Ascending aorta (tissue), 2 donors: ENCODE measurements at places on chromosomes 1 and 21. TPM values are rescaled to one million over a fixed set of nuclear protein-coding genes. Genes with fewer than 3 reads are reported as not detected.

IGFN1 gene
- total RNA-seq = not detected

- DNase-seq = no peak
Observed at GRCh38 chr1:107794571-107794970, 170.4 kb downstream of the VAV3 start.

DNA sequence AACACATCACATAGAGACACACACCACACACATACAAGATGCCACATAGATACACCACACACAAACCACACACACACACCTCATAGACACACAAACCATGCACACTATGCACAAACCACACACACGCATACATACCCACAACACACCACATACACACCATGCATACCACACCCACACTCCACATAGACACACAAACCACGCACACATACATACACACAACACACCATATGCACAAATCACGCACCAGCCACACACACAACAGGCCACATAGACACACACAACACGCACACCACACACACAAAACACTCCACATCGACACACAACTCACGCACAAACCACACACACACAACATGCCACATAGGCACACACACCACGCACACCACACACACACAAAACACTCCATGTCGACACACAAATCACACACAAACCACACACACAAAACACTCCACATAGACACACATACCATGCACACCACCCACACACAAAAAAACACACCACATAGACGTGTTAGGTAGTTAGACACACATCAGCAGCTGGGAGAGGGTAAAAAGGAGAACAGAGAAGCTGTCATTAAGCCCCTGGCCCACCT is 49.5 kb upstream of the SLC19A1 start:
- no peak for DNase-seq

GRCh38 chr21:36183144-36183795 is 26.6 kb downstream of the DOP1B start:
- DNase-seq = no peak

SEC16B gene
- 8.6 TPM for total RNA-seq

DNA sequence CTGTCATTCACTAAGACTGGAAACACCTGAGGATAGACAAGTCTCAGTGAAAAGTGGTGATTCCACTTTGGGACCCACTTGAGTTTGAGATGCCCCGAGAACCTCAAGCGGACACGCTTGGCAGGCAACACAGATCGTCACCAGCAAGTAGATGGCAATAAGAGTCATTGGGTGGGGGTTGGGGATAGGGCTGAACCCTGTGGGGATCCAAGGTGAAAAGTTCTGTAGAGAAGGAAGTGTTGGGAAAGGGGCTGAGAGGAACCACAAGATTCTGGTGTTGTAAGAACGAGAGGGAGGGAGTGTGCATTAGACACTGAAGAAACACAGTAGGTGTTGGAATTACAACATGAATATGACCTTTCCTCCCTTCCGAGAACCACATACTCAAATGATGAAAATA is 45.4 kb upstream of the TDRD10 start:
- no peak for DNase-seq

DNA sequence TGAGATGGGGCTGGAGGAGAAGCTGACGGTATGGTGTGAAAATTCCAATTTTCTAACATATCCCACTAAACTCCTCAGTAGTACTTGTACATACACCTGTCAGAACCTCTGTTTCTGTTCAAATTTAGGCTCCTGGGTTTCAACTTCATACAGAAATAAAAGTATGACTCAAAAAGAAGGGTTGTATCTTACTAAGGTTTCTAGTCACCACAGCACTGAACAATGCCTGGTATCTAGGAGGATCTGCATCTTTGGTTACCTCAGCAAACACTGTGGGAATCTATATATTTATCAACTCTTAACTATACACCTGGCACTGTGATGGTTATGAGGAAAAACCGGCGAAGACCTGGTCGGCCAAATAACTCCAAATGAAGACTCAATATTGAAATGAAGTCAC is 13.8 kb downstream of the RBM34 start:
- DNase-seq = no peak

MLLT11 gene
- 3.6 TPM for total RNA-seq

DNA sequence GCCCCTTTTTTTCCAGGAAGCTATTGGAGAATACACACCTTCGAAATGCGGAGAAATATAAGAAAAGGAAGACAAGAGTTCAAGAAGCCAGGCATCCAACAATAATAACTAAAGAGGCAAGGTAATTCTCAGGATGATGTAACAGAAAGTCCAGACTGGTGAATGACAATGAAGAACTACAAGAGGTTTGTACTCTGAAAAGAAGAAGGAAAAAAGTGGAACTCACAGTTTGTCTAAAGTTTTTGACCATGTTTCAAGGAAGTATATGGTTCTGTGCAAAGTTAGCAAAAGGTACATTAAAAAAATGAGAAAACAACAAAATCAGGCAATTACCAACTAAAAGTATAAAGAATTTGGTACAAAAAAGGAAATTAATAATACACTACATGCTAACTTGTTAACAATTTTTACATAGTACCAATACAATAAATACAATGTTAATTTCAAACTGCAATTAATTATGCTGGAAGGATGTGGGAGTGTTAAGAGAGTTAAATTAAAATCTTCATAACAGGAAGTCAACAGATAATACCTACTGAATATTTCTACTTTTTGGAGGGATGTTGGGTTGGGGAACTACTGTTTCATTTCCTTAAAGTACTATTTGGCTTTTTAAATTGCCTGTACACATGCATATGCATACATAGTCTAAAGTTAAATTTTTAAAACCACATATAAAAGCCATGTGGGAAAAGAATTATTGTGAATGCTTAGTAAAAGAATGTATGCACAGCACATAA is 12.9 kb upstream of the CD55 start:
- no peak for DNase-seq

DNA sequence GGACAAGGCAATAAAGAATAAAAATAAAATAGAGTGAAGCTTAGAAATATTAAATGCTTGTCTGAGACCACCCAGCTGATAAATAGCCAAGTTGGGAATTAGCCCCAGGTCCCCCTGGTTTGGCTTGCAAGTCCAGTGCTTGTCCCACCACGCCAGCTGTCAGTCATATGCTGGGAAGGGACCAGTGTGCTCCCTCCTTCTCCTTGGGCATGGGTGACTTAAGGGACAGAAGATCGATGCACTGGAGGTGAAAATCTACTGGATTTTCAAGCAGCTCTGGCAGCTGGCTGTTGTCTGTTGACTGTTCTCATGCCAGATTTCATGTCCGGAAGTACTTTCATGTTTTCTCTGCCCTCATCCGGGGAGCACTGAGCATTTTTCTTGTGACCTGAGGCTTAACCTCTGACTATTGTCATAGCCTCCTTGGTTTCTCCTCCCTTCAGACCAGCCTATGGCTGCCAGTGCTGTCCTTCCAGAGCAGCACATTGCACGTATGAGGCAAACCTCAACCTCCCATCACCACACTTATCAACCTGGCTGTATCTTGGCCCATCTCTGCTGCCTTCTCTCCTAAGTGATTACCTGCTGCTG is 12.4 kb downstream of the LMOD1 start:
- DNase-seq = no peak

GRCh38 chr21:16258844-16259611 is 529.2 kb downstream of the USP25 start:
- DNase-seq = no peak

CTSK gene
- total RNA-seq = 44.0 TPM

SLC9C2 gene
- total RNA-seq = not detected

GRCh38 chr1:160098852-160099561 is 588 bp upstream of the IGSF8 start:
- DNase-seq = peak; percentile 99

GRCh38 chr1:159756397-159756796 is 24.4 kb upstream of the DUSP23 start:
- no peak for DNase-seq
